ENCODE measurements at places on chromosomes 3 and 15.

- no peak for DNase-seq
Measured at GRCh38 chr3:54374214-54374852, 252.0 kb downstream of the CACNA2D3 start.

DNA sequence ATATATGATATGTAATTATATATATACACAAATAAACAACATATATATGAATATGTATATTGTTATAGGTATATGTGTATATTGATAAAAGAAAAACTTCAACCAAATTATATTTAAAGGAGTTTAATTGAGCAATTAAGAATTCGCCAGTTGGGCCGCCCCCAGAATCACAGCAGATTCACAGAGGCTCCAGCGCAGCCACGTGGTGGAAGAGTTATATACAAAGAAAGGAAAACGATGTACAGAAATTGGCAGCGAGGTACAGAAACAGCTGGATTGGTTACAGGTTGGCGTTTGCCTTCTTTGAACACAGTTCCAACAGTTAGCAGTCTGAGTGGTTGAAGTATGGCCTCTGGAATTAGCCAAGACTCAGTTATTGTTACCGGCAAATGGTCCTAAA lies 137.3 kb upstream of the SLC24A5 start:
- no peak for DNase-seq

- no peak for DNase-seq
Measured at GRCh38 chr15:32799936-32800535, 82.2 kb downstream of the GREM1 start.

GRCh38 chr15:99076555-99077308 lies 28.1 kb upstream of the SYNM start:
- DNase-seq: no peak

GRCh38 chr3:32557640-32558352 lies 12.9 kb downstream of the DYNC1LI1 start:
- DNase-seq: no peak

DNA sequence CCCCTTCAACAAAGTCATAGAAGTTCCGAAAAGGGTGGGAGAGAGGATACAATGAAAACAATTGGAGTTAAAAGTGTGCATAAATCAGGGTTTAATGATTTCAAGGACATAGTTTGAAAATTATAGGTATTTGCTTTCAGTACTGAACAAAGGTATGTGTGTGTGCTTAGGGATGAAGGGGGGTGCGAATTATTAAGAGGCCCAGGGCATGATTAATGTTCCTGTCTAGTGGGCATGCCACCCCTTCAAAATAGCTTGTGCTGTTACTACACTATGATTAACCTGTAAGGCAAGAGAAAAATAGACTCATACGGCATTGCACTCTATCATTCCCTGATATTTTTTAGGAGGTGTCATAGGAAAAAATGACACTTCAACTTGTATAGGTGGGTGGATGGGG lies 731.6 kb downstream of the NAALADL2 start:
- DNase-seq: no peak

- no peak for DNase-seq
Measured at GRCh38 chr3:152365766-152366593, 97.3 kb downstream of the MBNL1 start.

GRCh38 chr3:188380252-188380651 lies 226.3 kb downstream of the LPP start:
- no peak for DNase-seq

- no peak for DNase-seq
Measured at GRCh38 chr3:182179631-182180030, 467.9 kb downstream of the SOX2 start.

DNA sequence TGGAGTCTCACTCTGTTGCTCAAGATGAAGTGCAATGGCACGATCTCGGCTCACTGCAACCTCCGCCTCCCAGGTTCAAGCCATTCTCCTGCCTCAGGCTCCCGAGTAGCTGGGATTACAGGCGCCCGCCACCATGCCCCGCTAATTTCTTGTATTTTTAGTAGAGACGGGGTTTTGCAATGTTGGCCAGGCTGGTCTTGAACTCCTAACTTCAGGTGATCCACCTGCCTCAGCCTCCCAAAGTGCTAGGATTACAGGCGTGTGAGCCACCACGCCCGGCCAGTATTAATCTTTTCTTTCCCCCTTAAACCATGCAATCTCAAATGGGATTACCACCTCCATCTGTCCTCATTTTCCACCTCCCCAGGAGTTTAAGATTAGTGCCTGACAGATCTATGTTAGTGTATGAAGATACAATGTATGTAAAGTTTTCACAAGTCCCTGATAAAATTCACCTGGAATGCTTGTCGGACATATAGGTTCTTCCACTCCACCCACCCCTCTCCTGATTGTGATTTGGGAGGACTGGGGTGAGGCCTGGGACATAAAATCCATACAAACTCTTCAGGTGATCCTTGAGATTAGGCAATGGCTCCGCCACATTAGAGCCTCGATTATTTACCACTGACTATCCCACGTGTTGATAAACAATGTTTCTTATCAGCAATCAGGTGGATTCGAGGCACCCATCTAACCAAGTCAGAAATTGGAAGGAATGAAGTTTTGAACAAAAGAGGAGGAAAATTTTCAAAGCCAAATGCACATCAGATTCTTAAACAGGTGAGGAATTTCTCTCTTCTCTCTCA lies 1.2 kb downstream of the PARL start:
- DNase-seq: no peak

DNA sequence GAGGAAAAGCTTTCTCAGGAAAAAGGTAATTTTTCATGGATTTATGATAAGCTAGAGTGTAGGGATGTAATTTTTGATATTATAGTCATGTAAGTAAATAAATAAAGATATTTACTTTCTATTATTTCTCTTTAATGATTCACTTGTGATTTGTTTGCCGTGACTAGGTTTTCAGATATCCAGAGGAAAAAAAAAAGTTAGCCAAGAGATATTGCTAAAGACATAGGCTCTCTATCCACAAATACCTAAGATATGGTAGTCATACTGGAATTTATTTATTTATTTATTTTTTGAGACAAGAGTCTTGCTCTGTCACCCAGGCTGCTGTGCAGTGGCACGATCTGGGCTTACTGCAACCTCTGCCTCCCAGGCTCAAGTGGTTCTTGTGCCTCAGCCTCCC lies 59.9 kb downstream of the AP4E1 start:
- DNase-seq: no peak

- DNase-seq: no peak
Measured at GRCh38 chr15:78370013-78370412, 29.9 kb downstream of the CRABP1 start.

GRCh38 chr3:5186089-5186857 lies 1.2 kb upstream of the EDEM1 start:
- DNase-seq: no peak

DNA sequence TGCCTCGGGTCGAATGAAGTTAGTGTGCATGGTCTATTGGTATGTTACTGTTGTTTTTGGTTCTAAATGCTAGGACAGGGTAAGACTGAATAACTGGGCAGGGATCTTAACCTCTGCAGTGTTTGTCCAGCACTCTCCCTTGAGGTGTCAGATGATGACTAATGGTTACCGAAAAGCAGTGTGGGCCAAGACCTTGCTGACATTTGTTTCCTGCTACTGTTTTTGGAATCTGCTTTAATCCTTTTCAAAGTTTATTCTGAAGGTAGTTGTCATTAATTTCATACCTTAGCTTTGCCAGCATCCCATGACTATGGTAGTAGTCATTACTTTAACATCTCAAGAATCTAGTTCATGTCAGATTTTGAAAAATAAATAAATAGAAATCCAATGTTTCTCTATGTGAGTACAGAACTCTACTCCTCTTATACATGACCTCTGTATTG lies 117.0 kb downstream of the P3H2 start:
- DNase-seq: no peak

GRCh38 chr3:16520241-16520969 lies 6.9 kb upstream of the RFTN1 start:
- no peak for DNase-seq

- no peak for DNase-seq
Measured at GRCh38 chr3:42507252-42507651, 4.8 kb downstream of the VIPR1 start.

DNA sequence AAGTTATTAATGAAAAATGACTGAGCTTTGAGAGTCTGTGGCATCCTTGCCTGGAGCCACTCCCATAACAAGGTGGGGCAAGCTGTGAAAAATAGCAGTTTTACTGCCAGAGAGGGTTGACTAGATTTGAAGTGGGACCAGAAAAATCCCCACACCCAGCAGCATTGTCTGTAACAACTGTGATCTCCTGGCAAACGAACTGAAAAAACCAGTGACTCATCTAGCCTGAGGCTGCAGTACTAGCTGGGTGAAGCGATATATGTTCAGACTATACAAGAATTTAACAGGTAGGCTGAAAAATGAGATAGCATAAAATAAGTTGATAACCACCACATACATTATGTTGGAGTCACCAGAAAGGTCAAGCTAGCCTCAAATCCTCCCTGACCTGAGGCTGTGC lies 64.0 kb downstream of the DPH6 start:
- DNase-seq: no peak

DNA sequence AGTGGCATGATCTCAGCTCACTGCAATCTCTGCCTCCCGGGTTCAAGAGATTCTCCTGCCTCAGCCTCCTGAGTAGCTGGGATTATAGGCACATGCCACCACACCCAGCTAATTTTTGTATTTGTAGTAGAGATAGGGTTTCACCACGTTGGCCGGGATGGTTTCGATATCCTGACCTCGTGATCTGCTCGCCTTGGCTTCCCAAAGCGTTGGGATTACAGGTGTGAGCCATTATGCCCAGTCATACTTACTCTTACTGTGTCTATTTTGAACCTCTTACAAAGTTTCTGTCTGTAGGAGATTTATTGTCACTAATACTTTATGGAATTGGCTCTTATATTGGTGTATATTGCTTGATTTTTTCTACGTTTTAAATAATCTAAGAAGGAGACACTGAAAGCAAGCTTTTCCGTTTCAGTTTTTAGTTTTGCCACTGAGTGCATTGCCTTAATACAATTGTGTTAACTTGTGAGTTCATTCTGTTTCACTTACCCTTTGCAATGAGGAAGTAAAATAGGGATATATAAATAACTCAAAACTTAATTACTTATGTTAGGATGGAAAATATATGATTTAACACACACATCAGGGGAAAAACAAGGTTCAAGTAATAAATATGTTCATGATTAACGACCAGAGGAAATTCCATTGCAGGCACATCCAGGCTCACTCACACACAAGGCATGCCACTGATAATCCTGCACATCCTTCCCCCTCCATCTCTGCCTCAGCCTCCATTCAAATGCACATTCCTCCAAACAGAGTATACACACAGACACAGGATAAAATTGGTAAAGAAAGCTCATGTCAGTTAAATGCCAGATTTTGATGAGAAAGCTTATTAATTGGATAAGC lies 279.3 kb upstream of the RASGRP1 start:
- no peak for DNase-seq

All from omental fat pad (tissue), 4 donors.